Right lobe of liver (tissue), 6 donors: ENCODE measurements at places on chromosomes 3 and 15. TPM values are rescaled to one million over a fixed set of nuclear protein-coding genes. Genes with fewer than 3 reads are reported as not detected.

Gene PLSCR4
- total RNA-seq = 44.9 TPM

Gene GAP43
- not detected for total RNA-seq

DNA sequence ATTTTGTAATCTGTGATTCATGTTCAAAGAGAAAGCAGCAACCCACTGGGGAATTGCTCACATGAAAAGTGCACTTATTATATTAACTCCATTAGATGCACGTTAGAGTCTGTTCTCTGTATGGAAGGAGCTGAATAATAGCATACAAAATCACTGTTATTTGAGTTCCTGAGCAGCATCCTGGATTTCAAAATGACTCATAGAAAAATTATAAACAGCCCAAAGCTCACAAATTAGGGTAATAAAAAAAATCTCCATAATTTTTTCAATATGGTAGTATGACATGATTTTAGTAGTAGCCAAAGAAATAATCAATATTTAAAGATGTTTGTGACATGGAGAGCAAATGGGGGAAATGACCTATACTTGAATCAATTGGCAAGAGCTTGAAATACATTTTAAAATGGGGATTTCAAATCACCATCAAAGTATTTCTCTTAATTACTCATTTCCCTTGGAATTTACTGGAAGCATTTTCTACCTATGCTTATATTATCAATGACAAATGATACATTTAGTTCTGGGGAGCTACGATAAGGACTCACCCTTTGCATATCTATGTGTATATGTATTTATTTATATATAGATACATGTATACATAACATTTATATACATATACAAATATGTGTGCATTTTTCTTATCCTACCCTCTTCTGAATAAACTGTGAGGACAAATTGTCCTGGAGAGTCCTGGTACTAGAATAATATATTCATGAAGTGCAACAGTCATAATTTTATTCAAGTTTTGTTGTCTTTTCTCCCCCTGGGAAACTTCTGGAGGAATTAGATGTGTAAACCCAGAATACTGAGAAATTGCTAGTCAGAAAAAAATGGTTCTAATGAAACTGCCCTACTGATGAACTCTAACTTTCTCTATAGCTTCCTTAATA is 116.3 kb downstream of the RPL22L1 start:
- no peak for DNase-seq

- no peak for DNase-seq
These were observed 205.9 kb upstream of the MDFIC2 start for GRCh38 chr3:70518356-70518755.
